ENCODE measurements at places on chromosomes 3 and 15.

GRCh38 chr3:55974421-55975165 is 487.5 kb upstream of the WNT5A start:
- DNase-seq = no peak

DNA sequence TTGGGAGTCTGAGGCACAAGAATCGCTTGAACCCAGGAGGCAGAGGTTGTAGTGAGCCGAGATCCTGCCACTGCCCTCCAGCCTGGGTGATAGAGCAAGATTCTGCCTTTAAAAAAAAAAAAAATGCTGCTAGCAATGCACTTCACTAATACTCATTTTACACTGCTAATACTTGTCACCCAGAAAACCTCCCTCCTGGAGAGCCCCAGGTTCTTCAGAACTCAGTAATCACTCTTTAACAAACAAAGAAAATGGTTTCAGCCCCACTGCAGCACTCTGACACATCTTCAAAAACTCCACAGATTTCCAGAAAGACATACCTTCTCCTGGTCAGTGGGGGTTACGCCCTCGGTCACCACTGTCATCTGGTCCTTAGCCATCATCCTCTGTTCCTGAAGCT is 366.7 kb downstream of the SHQ1 start:
- DNase-seq = no peak

DNA sequence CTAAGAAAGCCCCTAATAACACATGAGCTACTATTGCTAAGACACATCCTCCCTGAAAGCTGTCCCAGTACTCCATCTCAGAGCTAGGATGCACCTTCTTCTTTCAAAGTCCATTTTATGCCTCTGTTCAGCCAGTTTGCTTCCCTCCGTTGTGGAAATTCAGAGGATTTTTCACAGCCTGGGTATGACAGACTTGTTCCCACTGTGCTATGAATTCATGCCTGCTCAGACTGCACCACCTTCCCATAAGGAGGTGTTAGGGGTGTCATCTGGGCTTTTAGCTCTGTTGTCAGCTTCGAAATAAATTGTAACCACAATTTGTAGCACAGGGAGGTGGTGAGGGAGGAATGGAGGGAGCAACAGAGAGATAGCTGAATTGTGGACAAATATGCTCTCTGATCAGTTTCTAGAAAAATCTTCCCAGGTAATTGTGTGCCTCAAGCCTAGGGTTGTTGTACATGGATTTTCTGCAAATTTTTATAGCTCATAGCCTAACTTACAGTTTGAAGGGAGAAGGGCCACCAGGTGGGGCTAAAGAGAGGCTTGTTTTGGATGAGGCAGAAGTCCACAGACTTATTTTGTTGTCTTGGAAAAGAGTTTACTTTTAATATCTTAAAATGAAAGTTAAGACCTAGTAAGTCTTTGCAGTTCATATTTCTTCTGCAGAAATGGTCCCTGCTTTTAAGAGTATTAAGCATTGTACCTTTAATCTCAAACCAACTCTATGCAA is 462.0 kb downstream of the PDCD6IP start:
- peak; percentile 14 for DNase-seq

- no peak for DNase-seq
Measured at GRCh38 chr3:83938491-83938890, 1020.3 kb upstream of the CADM2 start.

GRCh38 chr3:72628065-72628464 is 220.2 kb downstream of the SHQ1 start:
- no peak for DNase-seq

DNA sequence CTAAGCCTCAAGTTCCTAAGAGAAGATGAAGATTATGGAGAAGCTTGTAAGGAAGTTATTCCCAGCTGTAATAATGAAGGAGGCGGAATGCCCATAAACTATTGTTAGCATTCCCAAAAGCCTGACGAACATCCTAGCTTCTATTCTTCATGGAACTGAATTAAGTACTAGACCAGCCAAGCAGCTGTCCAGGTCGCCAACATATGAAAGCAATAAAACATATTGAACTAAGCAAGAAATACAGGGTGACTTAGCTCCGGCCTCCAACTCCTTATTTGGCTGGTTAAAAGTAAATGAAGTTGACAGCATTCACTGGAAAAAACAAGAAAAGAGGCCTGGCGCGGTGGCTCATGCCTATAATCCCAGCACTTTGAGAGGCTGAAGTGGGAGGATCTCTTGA is 174.0 kb upstream of the TPM1 start:
- DNase-seq = no peak

GRCh38 chr3:4904811-4905695 is 74.2 kb upstream of the BHLHE40 start:
- peak; percentile 43 for DNase-seq

DNA sequence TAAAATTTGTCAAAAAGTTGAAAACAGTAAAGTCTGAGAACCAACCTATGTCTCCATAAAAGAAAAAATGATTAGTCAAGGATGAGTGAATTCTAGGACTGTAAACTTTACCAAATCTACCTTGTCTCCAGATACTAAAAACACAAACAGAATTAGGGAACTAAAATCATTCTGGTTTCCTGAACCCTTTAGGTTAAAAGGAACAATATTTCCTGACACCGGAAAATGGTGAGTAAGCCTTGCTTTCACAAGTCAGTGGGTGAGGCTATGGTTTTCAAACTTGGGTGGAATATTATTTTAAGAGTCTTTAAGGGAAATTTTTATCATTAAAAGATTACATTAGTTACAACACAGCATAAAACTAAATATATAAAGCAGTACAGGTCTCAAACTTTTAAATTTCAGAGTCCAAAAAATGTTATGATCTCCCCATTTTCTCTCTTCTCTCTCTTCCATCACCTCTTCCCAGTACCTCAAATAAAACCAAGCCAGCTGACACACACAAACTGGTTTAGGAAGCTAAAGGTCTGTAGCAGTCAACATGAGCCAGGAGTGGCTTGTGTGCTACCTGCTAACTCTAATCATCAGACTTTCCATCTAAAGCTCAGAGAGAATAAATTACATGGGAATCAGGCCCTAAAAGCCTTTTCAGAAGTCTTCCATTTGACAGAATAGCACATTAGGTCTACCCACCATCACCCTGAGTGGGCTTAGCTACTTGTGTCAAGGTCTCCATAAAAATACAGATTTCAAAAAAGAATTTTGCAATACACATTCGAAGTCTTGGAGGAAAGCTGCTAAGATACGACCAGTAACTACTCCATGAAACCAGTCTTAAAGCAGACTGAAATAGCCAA is 2.2 kb downstream of the SLC12A6 start:
- DNase-seq = no peak

DNA sequence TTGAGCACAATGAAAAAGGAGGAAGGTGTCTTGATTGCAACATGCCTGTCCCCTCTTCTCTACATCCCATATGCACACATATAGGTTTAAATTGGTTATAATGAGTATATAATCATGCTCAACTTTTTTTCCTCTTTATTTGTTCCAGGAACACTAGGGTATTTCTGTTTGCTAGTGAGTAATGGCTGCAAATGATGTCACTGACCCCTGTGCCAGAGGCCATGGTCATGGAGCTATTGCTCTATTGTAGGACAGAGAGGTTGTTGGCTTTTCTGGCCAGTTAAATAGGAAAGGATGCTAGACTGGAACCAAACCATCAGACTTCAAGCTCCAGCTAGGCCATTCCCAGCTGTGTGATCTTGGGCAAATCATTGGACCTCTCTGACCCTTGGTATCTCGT is 9.6 kb downstream of the ARHGEF3 start:
- no peak for DNase-seq

DNA sequence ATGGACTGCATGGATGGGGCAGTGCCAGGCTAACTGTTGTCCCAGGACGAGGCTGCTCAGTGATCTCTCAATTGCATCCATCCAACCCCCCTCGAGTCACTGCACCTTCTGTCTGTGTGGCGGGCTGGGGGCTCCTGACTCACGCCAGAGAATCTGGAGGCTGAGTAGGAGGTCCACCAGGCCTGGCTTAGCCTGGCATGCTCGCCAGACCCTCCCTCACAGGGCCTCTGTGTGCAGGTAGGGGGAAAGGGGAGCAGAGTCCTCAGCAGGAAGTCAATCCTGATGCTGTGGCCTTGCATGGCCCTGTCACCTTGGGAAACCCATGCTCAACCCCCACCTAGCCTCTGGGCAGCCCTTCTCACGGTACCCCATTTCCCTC is 140.6 kb downstream of the NUP210 start:
- no peak for DNase-seq

- DNase-seq = no peak
Measured at GRCh38 chr3:133117342-133117741, 79.2 kb downstream of the TMEM108 start.

GRCh38 chr3:109098079-109098644 is 19.8 kb downstream of the MORC1 start:
- peak; percentile 2 for DNase-seq

GRCh38 chr3:82031596-82031995 is 270.2 kb upstream of the GBE1 start:
- no peak for DNase-seq

DNA sequence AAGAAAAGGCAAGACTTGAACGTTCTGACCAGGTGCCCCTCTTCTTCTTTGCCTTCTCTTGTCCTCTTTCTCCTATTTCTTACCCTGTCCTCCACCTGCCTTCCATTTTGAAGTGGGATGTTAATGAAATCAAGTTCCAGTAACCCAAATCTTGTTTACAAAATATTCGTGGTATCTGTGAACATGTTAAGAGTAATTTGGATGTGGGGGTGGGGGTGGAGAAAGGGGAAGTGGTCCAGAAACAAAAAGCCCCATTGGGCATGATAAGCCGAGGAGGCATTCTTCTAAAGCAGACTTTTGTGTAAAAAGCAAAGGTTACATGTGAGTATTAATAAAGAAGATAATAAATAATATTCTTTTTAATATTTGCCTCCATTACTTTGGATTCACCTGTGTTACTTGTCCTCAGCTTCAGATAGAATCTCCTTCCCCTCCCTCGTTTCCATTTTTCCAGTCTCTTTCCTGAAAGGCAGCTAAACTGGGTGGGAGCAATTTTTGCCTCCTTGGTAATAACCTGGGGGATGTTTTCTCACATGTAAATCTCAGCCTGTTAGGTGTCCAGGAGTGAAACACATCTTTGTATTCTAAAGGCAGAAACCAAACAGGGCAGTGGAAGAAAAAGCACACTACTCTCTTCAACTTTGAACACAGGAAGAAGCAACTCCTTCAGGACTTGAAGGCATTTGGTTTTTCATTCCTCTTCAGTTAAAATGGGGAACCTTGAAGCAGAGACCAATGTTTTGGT is 3.2 kb downstream of the CHST2 start:
- DNase-seq = no peak

DNA sequence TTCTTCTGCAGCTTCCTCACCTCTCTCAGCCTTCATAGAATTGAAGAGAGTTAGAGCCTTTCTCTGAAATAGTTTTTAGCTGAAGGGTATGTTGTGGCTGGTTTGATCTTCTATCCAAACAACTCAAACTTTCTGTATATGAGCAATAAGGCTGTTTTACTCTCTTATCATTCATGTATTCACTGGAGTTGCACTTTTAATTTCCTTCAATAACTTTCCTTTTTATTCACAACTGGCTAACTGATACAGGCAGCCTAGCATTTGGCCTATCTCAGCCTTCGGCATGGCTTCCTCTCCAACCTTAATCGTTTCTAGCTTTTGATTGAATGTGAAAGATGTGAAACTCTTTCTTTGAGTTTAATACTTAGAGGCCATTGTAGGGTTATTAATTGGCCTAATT is 109.3 kb downstream of the GTPBP8 start:
- no peak for DNase-seq

- DNase-seq = no peak
Measured at GRCh38 chr3:28601291-28601690, 252.7 kb upstream of the AZI2 start.

- DNase-seq = no peak
Measured at GRCh38 chr3:125525153-125525552, 5.2 kb upstream of the SNX4 start.

DNA sequence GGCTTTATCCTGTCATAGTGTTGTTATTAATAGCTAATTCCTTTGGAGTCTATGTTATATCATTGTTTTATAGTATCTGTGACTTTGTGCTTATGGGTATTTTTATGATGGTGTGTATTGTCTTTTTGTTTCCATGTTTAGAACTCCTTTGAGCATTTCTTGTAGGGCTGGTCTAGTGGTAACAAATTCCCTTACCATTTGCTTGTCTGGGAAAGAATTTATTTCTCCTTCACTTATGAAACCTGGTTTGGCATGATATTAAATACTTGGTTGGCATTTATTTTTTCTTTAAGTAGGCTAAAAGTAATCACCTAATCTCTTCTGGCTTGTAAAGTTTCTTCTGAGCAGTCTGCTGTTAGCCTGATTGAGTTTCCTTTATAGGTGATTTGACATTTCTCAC is 47.7 kb upstream of the ROBO1 start:
- DNase-seq = no peak

DNA sequence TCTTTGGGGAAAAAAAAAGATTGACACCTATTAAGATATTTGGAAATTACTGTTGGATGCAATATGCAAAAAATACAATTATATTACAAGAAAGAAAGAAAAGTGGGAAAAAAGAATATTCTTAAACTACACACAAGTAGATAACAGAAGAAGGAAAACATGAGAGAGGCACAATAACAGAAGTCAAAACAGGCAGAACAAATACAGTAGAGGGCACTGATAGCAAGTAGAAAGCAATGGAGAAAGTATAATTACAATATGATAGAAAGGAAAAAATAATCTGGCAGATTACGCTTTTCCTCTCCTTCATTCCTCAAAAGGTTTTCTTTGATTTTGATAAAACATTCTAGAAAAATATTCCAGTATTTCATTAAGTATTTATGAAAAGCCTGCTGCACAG is 72.1 kb downstream of the ADAM10 start:
- DNase-seq = no peak

GRCh38 chr3:136194409-136195257 is 1.5 kb downstream of the MSL2 start:
- DNase-seq = peak; percentile 92

GRCh38 chr15:72078887-72079286 is 39.1 kb downstream of the MYO9A start:
- DNase-seq = no peak

GRCh38 chr3:134340362-134340981 is 33.8 kb downstream of the AMOTL2 start:
- no peak for DNase-seq

GRCh38 chr15:68783226-68784058 is 37.3 kb downstream of the ANP32A start:
- DNase-seq = peak; percentile 84

DNA sequence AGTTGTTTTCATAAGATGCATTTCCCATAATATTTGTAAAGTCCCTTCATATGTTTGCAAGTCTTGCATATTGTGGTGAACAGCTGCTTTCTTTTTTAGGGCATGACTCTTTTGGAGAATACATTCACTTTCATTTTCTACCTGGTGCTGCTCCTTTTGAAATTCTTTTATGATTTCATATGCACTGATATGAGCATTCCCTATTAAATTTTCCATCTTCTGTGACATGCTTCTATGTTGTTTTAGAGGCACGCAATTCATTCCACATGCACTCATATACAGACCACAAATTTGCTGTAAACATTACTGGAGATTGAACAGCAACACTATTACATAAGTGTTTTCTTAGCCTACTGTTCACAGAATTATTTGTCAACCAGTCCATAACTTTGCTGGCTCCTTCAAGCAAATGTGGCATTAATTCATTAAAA is 92.8 kb upstream of the TNFSF10 start:
- DNase-seq = no peak

GRCh38 chr3:155554777-155555451 is 190.0 kb downstream of the PLCH1 start:
- DNase-seq = peak; percentile 8

- DNase-seq = no peak
Measured at GRCh38 chr3:185915642-185916041, 22.2 kb downstream of the TRA2B start.

- DNase-seq = no peak
Measured at GRCh38 chr15:70742928-70743327, 20.4 kb downstream of the UACA start.

GRCh38 chr3:31760654-31761053 is 220.4 kb downstream of the OSBPL10 start:
- no peak for DNase-seq

GRCh38 chr15:85302271-85302670 is 78.1 kb upstream of the AKAP13 start:
- no peak for DNase-seq
